ENCODE measurements at places on chromosomes 11 and 22.

DNA sequence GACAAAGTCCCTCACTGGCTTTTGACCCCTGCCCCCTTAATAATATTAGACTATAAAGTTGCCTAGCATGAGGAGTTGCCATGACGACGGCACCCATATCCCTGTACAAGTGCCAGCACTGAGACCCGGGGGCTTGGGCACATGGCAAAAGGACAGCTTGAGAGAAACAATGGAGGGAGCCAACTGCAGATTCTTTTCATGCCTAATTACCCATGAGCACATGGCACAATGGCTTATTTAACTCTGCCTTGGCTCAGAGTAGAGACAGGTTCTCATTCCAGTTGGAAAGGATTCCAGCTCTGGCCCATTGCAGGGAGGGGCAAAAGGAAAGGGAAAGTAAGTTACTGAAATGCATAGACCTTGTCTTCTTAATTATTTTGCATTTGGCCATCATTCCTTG is 261.2 kb upstream of the UBASH3B start:
- no peak for DNase-seq

- DNase-seq = no peak
Measured at GRCh38 chr11:39102236-39102635, 2357.2 kb downstream of the LRRC4C start.

- no peak for DNase-seq
Measured at GRCh38 chr11:64880240-64881001, 2.0 kb upstream of the EHD1 start.

GRCh38 chr11:125890447-125891100 is 3.1 kb downstream of the HYLS1 start:
- DNase-seq = no peak

- no peak for DNase-seq
Measured at GRCh38 chr11:13534358-13534757, 38.6 kb upstream of the PTH start.

- no peak for DNase-seq
Measured at GRCh38 chr11:2768471-2769408, 68.9 kb upstream of the KCNQ1OT1 start.

DNA sequence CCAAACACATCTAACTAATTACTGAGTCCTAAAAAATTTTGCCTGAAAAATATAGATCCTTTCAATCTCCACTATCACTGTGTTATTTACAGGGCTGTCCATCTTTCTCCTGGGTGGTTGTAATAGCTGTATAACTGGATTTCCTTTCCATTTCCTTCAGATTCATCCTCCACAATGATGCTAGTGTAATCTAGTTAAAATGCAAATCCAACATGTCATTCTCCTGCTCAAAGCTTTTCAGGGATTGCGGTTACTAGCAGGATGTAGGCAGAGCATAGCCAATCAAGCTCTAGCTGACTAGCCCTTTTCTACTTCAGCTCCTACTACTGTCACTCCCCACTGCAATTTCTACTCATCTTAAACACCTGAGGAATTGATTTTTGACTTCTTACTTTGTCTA is 283.0 kb downstream of the RAB38 start:
- no peak for DNase-seq

DNA sequence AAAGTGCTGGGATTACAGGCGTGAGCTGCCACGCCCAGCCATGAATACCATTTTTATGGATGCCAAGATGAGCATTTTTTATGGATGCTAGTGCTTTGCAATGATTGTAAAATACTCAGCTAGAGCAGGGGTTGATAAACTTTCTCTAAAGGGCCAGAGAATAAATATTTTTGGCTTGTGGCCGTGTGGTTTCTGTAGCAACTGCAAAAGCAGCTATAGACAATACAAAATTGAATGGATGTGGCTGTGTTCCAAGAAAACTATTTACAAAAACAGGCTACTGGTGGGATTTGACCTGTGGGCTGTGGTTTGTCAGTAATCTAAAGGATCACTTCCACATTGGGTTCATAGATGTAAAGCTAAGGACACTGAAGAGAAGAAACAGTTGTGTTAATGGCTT is 56.0 kb downstream of the COMMD9 start:
- no peak for DNase-seq

GRCh38 chr11:75893251-75893650 is 78.2 kb downstream of the UVRAG start:
- DNase-seq = no peak

DNA sequence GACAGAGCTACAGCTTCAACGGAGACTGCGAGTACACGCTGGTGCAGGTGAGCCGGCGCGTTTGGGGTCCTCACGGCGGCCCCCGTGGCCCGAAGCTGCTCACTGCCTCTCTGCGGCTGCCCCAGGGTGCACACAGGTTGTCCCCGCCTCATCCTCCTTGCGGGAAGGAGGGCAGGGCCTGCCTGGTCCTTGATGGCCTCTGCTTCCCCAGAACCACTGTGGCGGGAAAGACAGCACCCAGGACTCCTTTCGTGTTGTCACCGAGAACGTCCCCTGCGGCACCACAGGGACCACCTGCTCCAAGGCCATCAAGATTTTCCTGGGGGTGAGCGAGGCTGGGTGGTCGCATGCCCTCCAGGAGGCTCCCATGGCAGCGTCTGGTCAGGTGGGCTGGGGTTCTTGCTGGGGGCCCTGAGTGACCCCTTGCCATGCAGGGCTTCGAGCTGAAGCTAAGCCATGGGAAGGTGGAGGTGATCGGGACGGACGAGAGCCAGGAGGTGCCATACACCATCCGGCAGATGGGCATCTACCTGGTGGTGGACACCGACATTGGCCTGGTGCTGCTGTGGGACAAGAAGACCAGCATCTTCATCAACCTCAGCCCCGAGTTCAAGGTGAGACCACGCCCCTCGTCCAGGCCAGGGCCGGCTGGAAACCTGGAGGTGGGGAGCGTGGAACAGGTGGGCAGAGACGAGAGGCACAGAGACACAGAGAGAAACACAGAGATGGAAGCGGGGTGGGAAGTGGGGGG is 19.4 kb downstream of the MUC5AC start:
- no peak for DNase-seq

DNA sequence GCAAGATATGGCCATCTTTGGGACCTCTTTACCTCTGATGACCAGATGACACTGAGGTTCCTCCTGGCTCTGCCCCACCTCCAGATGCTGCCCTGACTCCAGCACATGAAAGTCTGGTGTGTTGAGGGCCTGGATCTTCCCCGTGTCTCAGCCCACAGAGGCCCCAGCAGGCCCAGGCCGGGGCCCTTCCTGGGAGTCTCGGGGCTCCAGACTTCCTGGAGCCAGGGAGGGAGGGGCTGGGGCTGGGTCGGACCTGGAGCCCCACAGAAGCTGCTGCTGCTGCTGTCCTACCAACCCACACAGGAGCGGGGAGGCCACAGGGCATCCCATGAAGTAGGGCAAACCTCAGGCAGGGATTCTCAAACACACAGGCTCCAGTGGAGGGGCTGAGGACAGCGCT is 32.2 kb upstream of the WNT11 start:
- no peak for DNase-seq

- no peak for DNase-seq
Measured at GRCh38 chr22:46121079-46121478, 29.2 kb upstream of the PPARA start.

- DNase-seq = no peak
Measured at GRCh38 chr11:79101656-79102055, 339.2 kb downstream of the TENM4 start.

- DNase-seq = no peak
Measured at GRCh38 chr11:35658020-35658948, 4.3 kb upstream of the TRIM44 start.

- DNase-seq = no peak
Measured at GRCh38 chr11:76153571-76153923, 52.8 kb downstream of the WNT11 start.
